Urinary bladder (tissue), 4 donors: ENCODE measurements at places on chromosomes 6 and 20. TPM values are rescaled to one million over a fixed set of nuclear protein-coding genes. Genes with fewer than 3 reads are reported as not detected.

The C6orf163 gene
- total RNA-seq: 17.1 TPM

GRCh38 chr20:13041574-13042457 is 33.0 kb downstream of the SPTLC3 start:
- no peak for DNase-seq

DNA sequence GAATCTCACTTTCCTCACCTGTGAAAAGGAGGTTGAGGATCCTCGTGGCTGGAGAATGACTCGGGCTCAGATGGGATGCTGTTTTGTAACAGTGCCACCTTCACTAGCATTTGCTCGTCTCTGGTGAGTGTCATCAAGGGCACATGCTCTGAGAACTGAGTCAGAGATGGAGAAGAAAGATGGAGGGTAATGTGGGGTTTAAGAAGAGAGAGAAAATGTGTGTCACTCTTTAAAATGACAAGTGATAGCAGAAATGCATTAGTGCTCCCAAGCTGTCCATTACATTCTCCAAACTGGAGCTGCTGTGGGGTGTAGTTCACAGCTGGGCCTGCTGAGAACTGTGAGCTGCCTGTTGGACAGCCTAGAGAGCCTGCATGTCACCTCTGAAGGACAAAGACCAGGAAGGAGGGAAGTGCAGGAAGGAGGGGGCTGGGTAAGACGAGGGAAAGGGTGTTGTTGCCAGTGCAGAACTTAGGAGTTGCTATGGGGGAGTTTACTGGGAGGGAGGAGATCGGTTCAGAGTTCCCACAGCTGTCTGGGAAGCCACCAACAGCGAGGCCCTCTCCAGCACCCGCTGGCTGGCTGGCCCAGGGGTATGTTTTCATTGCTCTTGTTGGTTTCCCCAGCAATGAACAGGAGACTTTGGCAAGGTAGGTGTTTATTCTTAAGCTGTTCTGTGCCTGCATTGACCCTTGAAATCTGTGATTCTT is 19.8 kb downstream of the GMPR start:
- DNase-seq: no peak

GRCh38 chr6:142835787-142836535 is 109.0 kb downstream of the HIVEP2 start:
- DNase-seq: no peak

DNA sequence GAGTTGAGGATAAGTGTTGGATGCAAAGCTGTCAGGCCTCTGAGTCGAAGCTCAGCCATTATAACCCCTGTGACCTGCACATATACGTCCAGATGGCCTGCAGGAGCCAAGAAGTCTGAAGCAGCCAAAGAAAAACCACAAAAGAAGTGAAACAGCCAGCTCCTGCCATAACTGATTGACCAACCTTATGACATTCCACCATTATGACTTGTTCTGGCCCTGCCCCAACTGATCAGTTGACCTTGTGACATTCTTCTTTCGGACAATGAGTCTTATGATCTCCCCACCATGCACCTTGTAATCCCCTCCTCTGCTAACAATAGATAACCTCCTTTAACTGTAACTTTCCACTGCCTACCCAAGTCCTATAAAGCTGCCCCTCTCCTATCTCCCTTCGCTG is 133.7 kb upstream of the AGPAT4 start:
- no peak for DNase-seq

DNA sequence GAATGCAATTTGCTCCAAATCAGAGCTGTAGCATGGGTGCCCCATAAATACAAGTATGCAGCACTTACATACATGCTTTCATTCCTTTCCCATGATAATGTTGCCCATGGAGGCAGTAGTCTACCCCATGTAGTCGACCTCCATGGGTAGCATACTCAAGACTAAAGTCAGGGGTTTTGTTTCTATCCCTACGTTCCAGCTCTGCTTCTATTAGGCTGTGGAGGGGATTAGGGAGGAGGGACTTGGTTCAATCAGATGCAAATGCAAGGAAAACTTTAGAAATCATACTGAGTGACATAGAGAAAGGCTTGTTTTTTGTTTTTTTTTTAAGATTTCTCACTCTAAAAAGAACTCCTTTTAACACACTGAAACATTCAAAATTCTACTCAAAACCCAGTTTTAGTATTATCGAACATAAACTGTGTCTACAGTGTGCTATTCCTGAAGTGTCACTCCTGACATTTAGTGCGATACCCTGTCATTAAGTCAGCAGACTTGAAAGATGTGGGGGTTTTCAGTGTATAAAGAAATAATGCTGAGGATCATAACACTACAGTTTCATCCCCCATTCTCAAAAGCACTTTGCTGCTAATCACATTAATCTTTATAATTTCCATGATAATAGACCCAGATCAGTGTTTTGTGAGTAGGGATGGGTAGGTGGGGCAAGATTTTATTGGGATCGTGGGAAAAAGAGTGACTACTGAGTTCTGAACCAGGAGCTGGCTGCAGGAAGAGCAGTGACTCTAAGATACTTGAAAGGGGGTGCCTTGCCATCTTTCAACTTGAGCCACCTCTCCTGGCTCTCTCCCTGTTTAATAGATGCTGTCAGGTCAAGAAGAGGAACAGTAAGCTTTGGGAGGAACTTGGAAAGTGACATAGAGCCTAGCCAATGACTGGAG is 40.4 kb upstream of the SCML4 start:
- no peak for DNase-seq

GRCh38 chr20:51337126-51337805 is 205.3 kb downstream of the NFATC2 start:
- DNase-seq: no peak

The SH3BGRL2 gene
- 32.2 TPM for total RNA-seq

The WFDC10B gene
- not detected for total RNA-seq

- DNase-seq: no peak
Measured at GRCh38 chr6:18746727-18747126, 359.6 kb downstream of the RNF144B start.

- DNase-seq: no peak
Measured at GRCh38 chr6:81485395-81485794, 267.1 kb downstream of the TENT5A start.

DNA sequence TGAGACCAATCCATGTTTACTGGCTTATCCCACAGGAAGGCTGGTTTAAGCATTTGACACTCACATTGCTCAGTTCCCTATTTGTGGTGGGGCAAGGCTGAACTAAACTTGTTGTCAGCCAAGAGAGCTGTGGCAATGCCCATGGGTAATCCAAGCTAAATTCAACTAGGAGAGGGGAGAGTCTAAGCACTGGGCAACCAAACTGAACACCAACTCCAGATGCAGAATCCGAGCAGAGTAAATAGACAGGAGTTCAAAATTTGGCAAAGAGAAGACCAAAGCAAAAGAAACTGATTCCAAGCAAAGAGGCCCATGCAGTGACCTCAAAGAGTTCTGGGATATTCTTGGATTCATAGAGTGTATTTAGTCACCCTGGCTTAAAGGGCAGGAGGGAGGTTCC is 106.5 kb upstream of the NT5E start:
- DNase-seq: no peak

DNA sequence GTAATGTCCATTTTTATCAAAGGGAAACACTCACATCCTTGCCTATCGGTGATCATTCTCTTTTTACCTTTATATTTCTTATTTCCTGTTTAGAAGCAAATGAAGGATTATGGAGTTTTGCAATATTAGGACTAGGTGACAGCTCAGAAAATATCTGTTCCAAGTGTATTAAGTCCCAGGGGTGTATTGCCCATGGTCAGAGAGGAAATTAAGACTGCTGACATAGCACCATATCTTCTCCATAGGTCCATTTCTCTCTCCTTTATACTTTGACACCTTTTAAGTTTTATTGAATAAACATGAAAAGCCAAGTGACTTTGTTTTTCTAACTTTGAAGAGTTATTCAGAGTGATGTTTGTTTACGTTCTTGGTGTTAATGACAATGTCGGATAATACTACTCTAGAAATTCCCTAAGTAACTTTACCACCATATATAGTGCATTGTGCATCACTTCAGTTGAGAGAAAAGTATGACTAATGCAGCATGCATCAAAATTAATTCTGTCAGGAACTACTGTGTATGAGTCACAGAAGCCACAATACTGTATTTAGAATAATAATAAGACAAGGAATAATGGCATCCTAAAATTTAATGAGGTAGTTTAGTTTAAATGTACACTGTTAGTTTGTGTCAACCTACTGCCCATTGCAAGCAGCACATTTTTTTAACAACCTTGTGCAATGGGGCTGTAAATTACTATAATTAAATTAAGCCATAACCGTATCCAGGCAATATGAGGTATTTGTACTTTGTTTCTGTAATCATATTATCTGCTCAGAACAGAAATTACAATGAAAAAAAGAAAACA is 474.4 kb upstream of the RNF217 start:
- no peak for DNase-seq

- no peak for DNase-seq
Measured at GRCh38 chr20:21353236-21353635, 44.1 kb downstream of the NKX2-4 start.

The SLC13A3 gene
- total RNA-seq: 5.4 TPM

The WFDC12 gene
- total RNA-seq: not detected

- no peak for DNase-seq
Measured at GRCh38 chr6:137775720-137776119, 91.3 kb upstream of the TNFAIP3 start.

DNA sequence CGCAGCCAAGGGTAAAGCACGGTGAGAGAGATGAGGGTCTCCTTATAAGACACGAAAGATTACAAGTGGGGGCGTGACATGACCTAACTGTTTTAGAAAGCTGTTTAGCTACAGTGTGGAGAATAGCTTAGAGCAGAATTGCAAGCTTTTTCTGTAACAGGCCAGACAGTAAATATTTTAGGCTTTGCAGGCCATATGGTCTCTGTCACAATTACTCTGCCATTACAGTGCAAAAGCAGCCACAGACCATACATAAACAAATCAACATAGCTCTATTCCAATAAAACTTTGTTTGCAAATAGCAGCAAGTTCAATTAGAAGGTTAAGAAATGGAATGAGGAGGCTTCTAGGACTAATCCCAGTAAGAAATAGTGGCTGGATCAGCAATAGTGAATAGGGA is 16.8 kb downstream of the PGM3 start:
- DNase-seq: no peak

DNA sequence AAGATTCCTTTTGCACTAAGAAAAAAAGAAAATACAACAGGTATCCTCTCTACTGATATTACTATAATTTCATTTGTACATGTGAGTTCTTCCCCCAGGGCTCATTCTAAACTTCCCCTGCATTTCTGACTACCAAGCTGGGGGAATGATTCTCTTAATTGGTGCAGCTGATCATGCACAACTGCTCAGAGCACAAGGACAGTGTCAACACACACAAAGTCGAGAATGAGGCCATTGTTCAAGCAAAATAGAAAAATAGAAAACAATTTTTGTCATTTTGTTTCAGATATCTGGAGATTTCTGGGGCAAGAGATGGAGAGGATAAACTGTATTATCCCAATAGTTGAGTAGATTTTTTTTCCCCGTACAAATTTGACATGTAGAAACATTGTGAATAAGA is 236.3 kb downstream of the HAO1 start:
- no peak for DNase-seq

GRCh38 chr20:63968928-63969760 is 586 bp downstream of the ZNF512B start:
- DNase-seq: no peak

DNA sequence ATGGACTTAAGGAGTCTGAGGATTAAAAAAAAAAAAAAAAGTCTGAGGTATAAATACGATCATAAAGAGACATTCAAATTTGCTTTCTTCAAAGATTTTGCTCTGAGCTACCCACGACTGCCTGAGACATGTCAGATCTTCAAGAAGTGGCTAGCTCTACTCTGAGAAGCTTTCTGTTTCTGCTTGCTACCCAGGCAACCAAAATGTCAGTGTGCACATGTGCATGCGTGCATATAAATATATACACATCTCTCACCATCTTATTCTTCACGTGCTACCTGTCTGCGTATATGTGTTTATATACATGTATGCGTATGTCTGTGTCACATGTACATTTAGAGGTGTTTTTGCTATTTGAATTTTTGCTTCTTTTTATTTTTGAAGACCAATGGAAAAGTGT is 299.6 kb upstream of the STXBP5 start:
- no peak for DNase-seq

GRCh38 chr6:14915888-14916832 is 329.7 kb upstream of the JARID2 start:
- DNase-seq: no peak

DNA sequence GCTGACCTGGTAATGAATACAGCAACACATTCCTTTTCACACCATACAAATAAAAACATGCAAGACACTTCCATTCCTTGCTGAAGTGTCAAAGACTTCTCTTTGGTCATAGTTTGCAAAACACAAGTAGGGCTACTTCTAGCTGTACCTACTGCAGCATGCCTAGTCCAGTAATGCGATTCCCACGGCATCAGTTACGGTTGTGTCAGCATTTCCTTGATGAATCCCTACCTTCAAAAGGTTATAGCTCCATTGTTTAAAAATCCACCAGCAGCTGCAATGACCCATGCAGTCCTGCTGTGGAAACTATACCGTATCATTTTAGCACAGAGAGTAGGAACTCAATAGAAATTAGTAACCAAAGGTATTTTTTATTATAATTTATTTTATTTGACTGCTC is 1371.5 kb downstream of the EPHA7 start:
- no peak for DNase-seq

GRCh38 chr20:42179768-42180167 is 561.6 kb upstream of the CHD6 start:
- DNase-seq: no peak

The MLIP gene
- 4.4 TPM for total RNA-seq

- DNase-seq: no peak
Measured at GRCh38 chr6:169918954-169919549, 167.6 kb downstream of the ERMARD start.

- DNase-seq: no peak
Measured at GRCh38 chr20:21371193-21371592, 26.1 kb downstream of the NKX2-4 start.

The VWA7 gene
- total RNA-seq: 0.42 TPM

DNA sequence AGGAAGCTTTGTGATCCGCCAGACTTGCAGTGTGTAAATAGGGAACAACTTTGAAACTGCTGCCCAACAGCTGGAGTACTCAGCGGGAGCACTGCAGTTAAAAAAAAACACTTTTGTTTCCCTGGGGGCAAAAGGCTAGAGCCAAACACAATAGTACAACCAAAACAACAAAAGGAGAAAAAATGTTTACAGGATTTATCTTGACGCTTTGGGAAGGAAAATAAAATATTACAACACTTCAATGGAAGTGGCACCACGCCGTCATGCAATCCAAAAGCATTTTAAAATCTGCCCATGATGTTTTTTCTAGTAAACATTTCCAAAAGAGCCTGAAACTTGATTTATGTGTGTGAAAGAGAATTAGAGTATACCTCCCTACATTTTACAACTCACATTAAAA is 26.0 kb downstream of the PTPRK start:
- no peak for DNase-seq

DNA sequence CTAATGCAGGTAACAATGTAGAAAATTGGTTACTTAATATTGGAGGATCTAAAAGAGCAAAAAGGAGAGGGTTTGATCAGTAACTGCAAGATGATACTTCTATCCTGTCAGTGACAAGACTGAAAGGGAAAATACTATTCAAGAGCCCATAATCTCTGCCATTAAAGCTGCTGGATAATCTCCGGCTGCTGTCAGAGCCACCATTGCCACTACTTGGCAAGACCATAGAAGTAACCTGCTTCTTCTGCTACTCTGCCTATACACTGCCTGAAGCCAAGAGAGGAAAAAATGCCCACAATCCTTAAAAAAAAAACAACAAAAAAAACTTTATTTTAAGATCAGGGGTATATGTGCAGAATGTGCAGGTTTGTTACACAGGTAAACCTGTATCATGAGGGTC is 386.5 kb upstream of the ID4 start:
- no peak for DNase-seq

The TNNC2 gene
- total RNA-seq: 23.2 TPM
